ENCODE measurements at places on chromosomes 4 and X. TPM values are rescaled to one million over a fixed set of nuclear protein-coding genes. Genes with fewer than 3 reads are reported as not detected.

The KLHL13 gene
- polyA plus RNA-seq, result 93.9 TPM

The TXK gene
- polyA plus RNA-seq, result 3.7 TPM

The ZFP42 gene
- 1.8 TPM for polyA plus RNA-seq

The KDM6A gene
- polyA plus RNA-seq, result 41.7 TPM

The DKK2 gene
- 1.7 TPM for polyA plus RNA-seq

The CTAG2 gene
- polyA plus RNA-seq, result not detected

The TCP11X2 gene
- 2.4 TPM for polyA plus RNA-seq

The GAB3 gene
- polyA plus RNA-seq, result 2.5 TPM

The PF4V1 gene
- not detected for polyA plus RNA-seq

The SMIM31 gene
- polyA plus RNA-seq, result 0.86 TPM

The SPANXA2 gene
- polyA plus RNA-seq, result not detected

The C4orf36 gene
- 1.4 TPM for polyA plus RNA-seq

The ZNF157 gene
- 1.6 TPM for polyA plus RNA-seq

The TDO2 gene
- polyA plus RNA-seq, result 3.1 TPM

The MAGEB1 gene
- not detected for polyA plus RNA-seq

The BMP3 gene
- 18.7 TPM for polyA plus RNA-seq

The UGT2B15 gene
- 0.07 TPM for polyA plus RNA-seq

The STAP1 gene
- 0.20 TPM for polyA plus RNA-seq

The ENPP6 gene
- 9.2 TPM for polyA plus RNA-seq

The TMEM255A gene
- polyA plus RNA-seq, result 0.27 TPM

The ABLIM2 gene
- 6.8 TPM for polyA plus RNA-seq

The AKAP4 gene
- polyA plus RNA-seq, result 0.07 TPM

The SPANXC gene
- not detected for polyA plus RNA-seq

The MAGEA1 gene
- polyA plus RNA-seq, result not detected

The EPGN gene
- 1.1 TPM for polyA plus RNA-seq

Data from left kidney (tissue), 8 donors.